GF-D8 (cell line): ENCODE measurements at places on chromosomes 6 and 20.

GRCh38 chr6:75196081-75196687 is 9.7 kb downstream of the COL12A1 start:
- no peak for DNase-seq

GRCh38 chr6:89979481-89980119 is 85.3 kb downstream of the GJA10 start:
- no peak for DNase-seq

DNA sequence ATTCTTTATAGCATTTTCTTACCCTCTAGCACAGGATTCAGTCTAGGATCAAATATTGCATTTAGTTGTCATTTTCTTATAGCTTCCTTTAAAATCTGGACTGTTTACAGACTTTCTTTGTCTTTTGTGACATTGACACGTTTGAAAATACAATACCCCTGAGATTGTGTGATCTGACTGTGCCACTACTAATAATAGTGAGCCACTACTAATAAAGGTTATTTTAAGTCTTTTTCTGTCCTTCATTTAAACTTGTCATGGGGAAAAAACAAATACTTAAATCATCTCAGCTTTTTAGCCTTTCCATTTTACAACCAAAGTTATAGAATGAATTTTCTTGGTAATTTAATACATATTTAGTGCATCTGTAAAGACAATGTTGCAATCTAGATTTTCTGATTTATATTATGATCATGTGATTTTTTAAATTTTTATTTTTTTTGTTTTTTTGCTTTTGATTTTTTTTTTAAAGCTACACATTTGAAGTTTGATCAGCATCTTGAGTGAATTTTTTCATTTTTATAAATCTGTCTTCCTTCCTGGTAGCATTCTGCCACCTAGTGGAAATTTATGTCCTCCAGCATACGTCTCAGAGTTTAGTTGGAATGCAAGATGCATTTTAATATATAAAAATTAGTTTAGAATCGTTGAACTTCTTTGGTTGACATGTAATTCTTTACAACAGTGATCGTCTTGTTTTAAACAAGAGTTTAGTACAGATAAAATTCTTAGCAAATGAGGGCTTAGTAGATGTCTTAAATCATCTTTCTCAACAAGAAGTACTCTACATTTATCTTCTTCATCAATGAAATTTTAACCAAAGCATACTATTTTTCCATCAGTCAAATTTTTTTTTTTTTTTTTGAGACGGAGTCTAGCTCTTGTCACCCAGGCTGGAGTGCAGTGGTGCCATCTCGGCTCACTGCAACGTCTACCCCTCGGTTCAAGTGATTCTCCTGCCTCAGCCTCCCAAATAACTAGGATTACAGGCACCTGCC is 119.4 kb downstream of the NCOA3 start:
- DNase-seq = peak; percentile 21

DNA sequence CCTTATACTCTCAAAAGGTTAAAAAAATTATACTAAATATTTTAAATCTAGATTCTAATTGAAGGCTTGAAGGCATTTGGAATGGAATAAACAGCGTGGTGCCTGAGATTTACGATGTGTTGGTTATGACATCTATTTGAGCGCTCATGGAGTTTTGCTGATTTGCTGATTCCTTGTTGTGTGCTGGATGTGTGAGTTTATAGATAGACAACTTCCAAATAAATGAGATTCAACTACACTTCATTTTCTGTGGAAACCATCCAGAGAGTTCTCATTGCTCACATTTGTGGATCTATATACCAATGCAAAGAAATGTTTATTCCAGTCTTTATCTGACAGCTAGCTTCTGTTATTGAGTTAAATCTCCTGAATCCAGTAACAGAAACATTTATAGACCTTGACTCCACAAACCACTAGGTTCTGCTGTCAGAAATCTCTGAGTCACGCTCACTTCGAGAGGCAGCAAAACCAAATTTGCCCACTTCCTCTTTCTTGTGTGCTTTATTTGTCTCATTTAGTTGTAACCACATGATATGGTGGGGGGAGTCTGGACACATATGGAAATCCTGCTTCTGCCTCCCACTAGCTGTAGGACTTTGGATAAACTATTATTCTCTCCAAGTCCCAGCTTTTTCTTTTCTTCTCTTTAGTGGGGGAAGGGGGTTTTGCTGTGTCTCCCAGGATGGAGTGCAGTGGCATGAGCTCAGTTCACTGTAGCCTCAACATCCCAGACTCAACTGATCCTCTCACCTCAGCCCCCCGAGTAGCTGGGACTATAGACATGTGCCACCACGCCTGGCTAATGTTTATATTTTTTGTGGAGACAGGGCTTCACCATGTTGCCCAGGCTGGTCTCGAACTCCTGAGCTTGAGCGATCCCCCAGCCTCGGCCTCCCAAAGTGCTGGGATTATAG is 54.5 kb downstream of the IPCEF1 start:
- peak; percentile 86 for DNase-seq

GRCh38 chr6:29680904-29681303 is at the start of gene ZFP57:
TSS of gene ZFP57 (minus strand) at chr6:29681152. CDS start at chr6:29677003, 4,149 bp downstream.
- DNase-seq = no peak

- no peak for DNase-seq
Measured at GRCh38 chr6:101630941-101631340, 237.4 kb downstream of the GRIK2 start.

- DNase-seq = no peak
Measured at GRCh38 chr20:56989516-56989915, 276.9 kb downstream of the BMP7 start.

GRCh38 chr20:44901974-44902373 is 7.9 kb upstream of the PABPC1L start:
- no peak for DNase-seq

GRCh38 chr6:125251516-125252220 is 50.1 kb downstream of the HDDC2 start:
- no peak for DNase-seq

- no peak for DNase-seq
Measured at GRCh38 chr20:21124190-21124589, 1.7 kb upstream of the KIZ start.

DNA sequence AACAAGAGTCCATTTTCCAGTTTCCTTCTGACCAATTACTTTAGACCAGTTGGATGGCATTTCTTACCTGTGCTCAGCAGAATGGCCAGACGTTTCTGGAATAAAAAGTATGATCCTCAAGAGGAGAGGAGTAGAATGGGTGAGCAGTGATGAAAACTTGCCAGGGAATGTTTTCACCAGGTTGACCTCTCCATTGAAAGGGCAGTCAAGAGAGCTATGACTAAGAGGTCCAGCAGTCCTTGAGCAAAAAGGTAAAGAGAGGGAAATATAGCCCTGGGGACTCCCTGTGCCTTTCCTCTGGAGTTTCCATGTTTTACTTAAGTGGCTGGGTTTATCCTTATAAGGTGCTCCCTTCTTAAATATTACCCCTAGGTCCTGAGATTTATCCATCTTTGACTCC is 210.9 kb downstream of the TBX18 start:
- no peak for DNase-seq

- peak; percentile 52 for DNase-seq
Measured at GRCh38 chr6:45478240-45478639, 100.5 kb upstream of the SUPT3H start.

- no peak for DNase-seq
Measured at GRCh38 chr20:23287354-23288190, 63.0 kb upstream of the NXT1 start.

DNA sequence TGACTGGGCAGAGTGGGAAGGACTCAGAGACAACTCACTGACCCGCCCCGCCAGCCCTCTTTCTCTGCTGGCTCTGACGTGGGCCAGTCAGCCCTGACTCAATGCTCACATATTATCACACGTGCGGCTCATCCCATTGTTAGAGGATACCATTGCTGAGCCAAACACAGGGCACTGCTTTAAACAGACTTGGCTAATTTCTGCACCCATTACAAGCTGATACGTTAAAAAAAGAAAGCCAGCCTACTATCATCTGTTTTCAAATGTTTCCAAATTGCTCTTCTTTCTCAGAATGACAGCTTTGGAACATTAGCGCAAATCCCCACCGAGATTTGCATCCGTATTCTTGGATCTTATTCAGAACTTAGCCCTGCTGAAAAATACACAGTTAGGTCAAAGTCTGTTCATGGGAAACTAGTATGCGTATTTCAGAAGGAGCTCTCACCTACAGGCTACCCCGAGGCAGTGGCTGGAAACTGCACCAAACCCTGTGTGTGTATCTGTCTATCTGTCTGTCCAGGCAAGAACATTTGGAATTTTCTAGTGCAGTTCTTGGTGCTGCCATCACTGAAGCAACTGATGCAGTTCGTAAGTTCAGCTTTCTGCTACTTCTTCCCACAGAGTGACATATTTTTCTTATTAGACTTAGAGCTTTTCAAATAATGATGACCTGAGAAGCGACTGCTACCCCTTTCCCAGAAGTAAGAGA is 32.8 kb downstream of the RAMACL start:
- no peak for DNase-seq

GRCh38 chr6:141195251-141195832 is 937.4 kb upstream of the GJE1 start:
- no peak for DNase-seq

GRCh38 chr6:39992861-39993622 is 58.8 kb upstream of the MOCS1 start:
- DNase-seq = no peak

GRCh38 chr6:158519761-158520160 is 40.1 kb upstream of the TMEM181 start:
- DNase-seq = no peak

DNA sequence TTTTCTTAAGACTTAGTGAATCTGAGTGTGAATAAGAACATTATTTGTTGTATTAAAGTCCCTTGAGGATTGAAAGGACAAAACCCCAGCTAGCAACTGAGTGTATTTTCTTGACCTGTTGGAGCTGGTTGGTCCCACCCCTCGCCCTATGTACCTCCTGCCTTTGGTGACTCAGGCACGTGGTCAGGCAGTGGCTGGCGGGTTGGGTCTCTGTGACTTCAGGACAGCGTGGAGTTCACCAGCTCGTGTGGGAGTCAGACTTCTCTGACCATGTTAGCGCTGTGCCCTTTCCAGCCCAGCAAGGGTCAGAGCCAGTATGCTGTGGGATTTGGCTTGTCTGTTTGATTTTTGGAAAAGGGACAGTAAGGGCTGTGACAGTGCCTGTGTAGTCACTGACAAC is 93.7 kb downstream of the SSR1 start:
- DNase-seq = no peak

GRCh38 chr6:158830736-158831135 is 11.6 kb upstream of the EZR start:
- DNase-seq = no peak

GRCh38 chr6:75081047-75081446 is 124.8 kb downstream of the COL12A1 start:
- no peak for DNase-seq

DNA sequence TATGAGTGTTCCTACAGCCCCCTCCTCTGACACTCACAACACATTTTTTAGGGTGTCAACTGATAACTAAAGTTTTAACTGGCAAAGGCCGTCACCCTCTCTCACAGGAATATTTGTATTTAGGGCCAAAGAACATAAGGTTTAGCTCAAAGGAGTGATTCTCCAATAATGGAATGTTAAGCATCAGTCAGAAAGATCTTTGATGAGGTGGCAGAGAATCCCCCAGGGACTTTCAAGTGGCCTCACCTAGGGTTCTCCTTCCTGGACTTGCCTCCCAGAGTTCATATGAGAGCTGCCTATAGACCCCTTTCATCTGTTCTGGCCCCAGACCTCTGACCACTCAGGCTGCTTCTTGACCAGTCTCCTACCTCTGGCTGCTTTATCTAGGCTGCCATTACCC is 7.4 kb upstream of the SCUBE3 start:
- no peak for DNase-seq

DNA sequence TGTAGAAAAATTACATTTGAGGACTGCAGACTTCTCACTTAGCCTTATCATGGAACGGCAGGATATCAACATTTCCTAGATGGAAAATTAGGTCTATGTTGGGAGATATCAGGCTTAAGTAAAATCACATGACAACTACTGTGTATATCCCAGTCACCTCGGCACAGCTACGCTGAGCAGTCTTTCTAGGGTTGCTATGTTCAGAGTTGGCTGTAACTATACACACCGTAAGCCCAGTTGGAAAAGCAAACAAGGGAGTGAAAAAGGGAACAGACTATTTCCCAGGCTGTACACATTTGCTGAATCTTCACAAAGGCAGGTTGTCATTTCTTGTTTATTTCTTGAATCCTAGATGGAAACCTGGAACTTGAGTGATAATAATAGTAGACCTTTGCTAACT is 80.7 kb upstream of the PTPRK start:
- no peak for DNase-seq

GRCh38 chr20:63505281-63505680 is 6.4 kb upstream of the EEF1A2 start:
- DNase-seq = no peak

- DNase-seq = peak; percentile 96
Measured at GRCh38 chr6:90537723-90538258, 49.1 kb downstream of the MAP3K7 start.

- DNase-seq = no peak
Measured at GRCh38 chr6:95546148-95546547, 31.2 kb upstream of the MANEA start.

- no peak for DNase-seq
Measured at GRCh38 chr6:129623008-129623732, 86.8 kb downstream of the ARHGAP18 start.

- no peak for DNase-seq
Measured at GRCh38 chr6:161299726-161300125, 25.9 kb upstream of the AGPAT4 start.

DNA sequence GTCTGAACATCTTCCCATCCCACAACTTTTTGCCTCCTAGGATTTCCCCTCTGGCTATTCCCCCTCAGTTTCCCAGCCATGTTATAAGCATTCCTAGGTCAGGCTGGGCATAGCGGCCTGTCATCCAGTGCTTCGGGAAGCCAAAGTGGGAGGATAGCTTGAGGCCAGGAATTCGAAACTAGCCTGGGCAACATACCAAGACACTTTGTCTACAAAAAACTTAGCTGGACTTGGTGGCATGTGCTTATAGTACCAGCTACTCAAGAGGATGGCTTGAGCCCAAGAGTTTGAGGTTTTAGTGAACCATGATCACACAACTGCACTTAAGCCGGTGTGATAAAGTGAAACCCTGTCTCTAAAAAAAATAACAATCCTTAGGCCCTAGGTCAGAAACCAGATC is 447.4 kb downstream of the KIF16B start:
- DNase-seq = no peak

- no peak for DNase-seq
Measured at GRCh38 chr6:75351570-75351969, 67.0 kb upstream of the TMEM30A start.

DNA sequence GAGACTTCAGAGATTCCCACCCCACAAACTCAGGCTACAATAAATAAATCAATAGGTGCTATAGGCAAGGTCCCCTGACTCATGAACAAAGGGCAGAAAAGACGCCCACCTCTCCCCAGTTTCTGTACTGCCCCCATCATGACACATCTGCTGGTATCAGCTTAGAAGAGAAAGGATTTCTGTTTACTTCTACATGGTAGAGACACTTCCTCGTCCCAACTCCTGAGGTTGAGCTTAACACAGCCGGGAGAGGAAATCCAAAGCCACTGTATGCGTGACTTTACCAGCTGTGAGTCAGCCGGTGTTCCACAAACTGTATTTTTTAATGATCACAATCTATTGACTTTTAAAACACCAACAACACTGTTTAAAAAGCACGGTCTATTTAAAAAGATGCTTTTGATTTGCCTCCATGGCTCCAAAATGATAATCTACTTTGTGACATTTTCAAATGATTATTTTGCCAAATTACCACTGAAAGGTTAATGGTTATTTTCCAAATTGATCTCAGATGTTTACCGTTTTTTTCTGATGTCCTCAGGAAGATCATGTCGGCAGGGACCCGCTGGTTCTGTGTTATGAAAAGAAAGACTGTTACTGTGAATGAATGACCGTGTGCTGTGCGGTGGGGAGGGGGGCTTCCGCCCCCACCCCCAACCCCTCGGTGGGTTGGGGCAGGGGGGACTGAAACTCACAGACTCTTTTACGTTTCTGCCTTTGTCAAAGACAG is 72.5 kb downstream of the ATP9A start:
- DNase-seq = peak; percentile 26
